ENCODE measurements at places on chromosomes 3 and 15.

- DNase-seq = no peak
Measured at GRCh38 chr3:119782460-119782859, 559 bp downstream of the NR1I2 start.

GRCh38 chr15:50358845-50359244, 3.8 kb upstream of the GABPB1 start:
- DNase-seq = no peak

DNA sequence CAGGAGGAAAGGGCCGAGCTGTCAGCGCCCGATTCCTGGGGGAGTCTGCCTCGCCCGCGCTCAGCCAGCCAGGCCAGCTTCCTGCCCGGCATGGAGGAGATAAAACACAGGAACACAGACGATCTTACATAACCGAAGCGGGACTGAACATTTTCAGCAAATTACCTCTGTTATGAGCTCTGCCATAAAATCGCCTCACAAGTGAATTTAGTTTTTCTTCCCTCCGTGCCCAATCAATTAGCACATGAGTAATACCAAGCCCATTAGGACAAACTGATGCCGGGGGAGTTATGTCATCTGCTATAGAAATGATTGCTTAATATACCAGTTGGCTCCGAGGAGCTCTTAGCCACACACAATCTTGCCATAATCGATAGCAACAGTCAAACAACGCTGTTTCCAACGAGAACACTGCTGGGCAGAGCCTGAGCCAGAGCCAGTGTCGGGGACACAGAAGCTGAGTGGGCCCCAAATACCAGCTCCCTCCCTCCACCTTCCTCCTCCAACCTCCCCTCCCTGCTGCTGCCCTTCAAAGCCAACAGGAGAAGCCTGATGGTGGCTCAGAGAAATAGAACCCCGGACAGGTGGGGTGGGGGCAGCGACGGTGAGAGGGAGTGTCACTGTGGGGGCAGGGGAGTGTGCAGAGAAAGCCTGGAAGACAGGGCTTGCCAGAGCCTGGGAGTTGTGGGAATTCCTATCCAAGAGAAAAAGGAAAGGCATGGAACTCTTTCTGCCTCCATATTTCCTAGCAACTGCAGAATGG, 279.4 kb upstream of the TLE3 start:
- DNase-seq = no peak

DNA sequence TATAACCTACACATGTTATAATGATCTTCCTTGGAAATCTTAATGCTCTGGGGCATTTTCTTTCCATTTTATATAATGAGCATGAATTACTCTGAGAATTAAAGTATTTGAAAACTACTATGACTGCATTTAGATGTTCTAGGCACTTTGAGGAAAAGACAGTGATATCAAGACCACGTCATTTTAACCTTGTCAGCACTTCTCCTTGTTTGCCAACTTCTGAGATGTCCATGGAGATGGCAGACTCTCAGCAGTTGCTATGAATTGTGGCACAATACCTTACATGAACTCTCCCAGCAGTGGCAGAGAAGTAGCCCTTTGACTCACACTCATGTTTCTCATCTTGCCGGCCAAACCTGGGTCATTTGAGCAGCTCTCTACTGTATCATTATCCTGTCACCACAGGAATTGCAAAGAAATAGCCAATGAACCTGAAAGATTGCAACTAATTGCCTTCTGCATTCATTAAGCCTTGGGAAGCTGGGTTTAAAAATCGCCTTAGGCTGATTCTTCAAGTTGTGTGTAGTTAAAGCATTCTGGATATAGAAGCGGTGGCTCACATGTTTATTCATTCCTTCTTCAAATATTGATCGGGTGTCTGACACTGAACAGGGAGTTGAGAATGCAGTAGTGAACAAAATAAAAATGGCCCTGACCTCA, 272.2 kb upstream of the CFAP20DC start:
- DNase-seq = no peak
